ENCODE measurements at places on chromosomes 6 and 20.

DNA sequence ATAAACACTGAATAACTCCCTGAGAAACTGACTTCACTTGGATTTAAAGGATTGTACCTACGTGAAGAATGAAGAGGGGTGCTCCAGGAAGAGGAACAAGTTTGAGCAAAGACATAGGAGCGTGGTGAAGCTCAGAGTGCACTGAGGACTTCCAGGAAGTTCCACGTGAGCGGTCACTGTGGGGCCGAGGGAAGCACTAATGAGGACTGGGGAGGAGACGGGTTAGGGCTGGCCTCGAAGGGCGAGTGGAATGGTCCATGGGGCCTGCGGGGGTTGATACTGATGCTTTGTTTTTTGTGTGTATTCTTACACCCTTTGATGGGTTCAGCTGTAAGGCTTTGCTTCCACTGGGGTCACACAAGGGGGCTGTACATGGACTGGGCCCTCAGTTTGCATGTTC, 91.9 kb downstream of the CDH4 start:
- DNase-seq, result no peak

DNA sequence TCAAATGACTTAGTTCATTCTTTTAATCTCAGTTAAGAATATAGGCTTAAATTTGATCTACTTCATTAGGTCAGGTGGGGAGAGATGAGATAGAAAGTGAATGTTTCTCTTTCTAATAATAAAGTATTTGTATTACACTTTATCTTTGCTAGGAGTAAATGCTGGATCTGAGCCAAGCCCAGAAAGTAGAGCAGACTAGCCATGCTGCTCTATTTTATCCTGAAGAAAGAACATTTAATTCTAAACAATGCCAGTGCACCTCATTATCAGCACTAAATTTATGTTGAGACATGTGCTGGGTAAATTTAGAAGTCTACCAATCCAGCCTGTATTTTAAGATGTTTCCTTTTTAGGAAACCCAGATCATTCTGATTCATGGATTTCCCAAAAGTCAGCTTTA, 43.5 kb downstream of the AKIRIN2 start:
- DNase-seq, result no peak

DNA sequence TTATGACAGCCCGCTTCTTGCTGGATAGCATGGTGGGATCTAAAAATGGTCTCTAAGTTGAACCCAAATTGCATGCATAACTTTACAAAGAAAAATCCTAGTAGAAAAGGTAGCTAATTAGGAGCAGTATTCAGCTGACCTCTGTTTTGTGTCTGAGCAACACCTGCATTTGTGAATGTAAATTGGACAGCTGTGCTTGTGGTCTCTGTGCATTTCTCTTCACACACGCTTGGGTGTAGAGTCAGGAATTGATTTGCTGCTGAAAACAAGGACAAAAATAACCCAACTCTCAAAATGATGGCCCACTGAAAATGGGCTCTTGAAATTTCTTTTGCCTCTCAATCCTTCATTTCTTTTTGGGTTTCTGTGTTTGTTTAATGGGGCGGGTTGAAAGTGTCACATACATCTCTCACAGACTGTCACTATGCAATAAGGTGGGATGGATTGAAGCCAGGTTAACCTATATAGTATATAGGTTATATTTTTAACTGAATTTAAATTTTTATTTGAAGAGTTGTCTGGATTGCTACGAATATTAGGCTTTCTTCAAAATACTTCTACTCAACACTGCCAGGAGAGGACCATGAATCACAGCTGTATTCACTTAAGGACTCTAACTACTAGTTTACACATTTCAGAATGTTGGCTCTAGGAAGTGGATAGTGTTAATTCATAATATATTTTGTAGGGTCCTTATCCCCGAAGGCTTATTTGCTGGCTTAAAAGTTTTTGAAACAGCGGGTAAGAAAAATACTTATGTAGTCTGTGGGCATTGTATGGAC, 46.5 kb downstream of the SOBP start:
- DNase-seq, result no peak

GRCh38 chr20:47031821-47032220, 137.2 kb downstream of the EYA2 start:
- no peak for DNase-seq

- no peak for DNase-seq
Observed at GRCh38 chr6:107667790-107668189, 156.3 kb downstream of the SCML4 start.

GRCh38 chr20:14406495-14406894, 69.1 kb upstream of the FLRT3 start:
- DNase-seq, result no peak

DNA sequence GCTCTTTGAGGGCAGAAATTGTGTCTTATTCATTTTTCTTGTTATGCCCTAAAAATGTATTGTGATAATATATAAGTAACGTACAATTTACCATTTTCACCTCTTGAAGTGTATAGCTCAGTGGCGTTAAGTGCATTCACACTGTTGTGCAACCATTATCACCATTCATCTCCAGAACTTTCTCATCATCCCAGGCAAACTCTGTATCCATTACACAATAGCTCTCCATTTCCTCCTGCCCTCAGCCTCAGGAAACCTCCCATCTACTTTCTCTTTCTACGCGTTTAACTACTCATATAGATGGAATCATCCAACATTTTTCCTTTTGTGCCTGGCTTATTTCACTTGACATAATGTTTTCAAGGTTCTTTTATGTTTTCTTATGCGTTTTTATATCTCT, 184.6 kb downstream of the ESR1 start:
- no peak for DNase-seq

DNA sequence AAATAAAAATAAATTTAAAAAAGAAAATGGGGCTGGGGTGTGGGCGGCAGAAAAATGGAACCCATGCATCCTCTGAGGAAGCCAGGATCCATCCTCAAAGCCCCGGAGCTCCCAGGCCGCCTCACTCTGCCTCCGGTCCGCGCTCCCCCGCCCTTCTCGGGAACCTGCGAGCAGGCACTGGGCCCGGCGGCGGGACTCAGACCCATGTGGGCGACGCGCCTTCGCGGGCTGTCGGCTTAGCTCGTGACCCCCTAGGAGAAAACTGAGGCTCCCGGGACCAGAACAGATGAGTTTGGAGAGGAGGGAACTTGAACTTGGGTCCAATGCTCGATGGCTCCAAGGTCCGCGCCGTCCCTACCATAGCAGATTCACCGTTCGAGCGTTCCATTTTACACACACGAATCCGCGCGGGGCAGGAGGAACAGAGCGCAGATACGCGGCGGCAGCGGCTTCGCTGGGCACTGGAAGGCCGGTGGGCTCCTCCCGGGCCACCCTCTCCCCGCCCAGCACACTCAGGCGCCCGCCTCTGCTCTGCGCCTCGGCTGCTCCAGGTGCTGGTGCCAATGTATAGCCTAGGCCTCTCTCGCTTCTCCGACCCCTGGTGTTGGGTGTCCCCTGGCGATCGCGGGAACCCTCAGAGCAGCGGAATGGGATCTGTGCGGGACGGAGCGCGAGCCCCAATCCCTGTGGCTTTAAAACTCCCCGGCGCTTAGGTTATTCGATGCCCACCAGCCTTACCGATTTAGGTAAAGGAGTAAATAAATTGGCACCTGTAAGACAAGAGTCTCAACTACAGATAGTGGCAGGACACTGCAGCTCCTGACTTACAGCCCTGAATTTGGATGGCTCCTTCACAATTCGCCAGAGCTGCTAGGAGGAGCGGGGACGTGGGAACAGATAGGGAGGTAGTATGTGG, 39.2 kb downstream of the DPPA5 start:
- DNase-seq, result no peak

- DNase-seq, result no peak
Observed at GRCh38 chr6:4336778-4337442, 201.5 kb upstream of the ECI2 start.

- DNase-seq, result peak; percentile 1
Observed at GRCh38 chr6:20877008-20877937, 343.0 kb downstream of the CDKAL1 start.
